ENCODE measurements at places on chromosomes 11 and 22.

DNA sequence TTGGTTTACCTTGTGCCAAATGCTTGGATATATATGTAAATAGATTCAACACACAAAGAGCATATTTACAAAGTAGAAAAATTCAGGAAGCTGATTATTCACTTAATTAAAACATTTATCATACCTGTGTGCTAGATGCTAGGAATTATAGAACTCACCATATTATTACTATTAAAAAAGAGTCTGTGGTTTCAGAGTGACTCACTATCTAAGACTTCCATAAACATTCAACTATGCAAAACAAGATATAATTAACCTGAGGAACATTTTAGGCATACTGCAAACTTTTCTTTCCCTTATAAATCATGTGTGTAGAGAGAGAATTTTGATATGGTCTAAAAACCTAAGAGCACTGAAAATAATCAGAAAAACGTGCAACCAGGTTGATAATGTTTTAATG, 27.3 kb downstream of the CTSC start:
- peak; percentile 63 for DNase-seq

GRCh38 chr11:133552938-133553337, 20.6 kb upstream of the OPCML start:
- DNase-seq = no peak

DNA sequence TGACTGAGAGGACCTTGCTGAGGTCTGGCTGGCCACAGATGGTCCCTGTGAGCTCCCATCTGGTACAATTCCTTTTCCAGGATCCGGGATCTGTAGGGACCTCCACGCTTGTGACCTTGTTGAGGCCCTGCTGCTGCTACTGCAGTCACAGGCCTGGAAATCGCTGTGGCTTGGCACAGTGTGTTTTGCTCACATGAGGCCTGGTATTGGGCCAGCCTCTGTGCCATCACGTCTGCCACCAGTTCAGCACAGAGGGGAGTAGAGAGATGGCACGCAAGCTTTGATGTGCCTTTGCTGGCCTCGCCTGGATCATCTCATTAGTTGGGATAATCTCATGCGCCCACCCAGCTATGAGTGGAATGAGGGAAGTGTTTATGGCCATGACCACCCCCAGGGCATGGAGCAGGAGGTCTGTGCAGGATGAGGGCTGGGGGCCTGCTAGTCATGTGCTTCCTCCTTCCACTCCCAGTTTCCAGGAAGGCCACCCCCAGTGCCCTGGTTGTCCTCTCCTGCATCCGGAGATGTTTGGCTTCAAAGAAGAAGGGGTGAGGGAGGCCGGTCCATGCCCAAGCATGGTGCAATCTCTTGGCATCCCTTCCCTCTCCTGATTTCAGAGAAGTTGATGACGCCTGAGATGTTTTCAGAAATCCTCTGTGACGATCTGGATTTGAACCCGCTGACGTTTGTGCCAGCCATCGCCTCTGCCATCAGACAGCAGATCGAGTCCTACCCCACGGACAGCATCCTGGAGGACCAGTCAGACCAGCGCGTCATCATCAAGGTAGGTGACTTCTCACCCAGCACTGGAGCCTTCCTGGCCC, 22.4 kb downstream of the DERL3 start:
- no peak for DNase-seq

GRCh38 chr11:95450547-95451123, 219.6 kb upstream of the SESN3 start:
- DNase-seq = peak; percentile 38

DNA sequence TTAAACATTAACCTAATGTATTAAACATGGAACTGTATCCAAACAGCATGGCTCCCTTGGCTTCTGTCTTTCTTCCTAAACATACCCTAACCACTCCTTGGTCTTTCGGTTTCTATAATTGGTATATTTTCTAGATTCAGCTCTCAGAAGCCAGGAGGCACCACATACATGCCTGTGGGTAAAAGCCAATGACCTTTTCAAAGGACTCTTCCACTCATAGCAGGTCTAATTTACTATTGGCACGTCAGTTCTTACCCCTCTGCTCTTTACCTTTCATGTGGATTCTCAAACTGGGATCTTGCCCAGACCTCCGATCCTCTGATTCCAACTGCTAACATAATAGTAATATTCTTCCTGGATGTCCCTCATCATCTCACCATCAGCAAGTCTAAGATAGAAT, 835.1 kb downstream of the NTM start:
- peak; percentile 6 for DNase-seq

GRCh38 chr11:121336279-121336937, 43.8 kb downstream of the SC5D start:
- DNase-seq = no peak

GRCh38 chr11:66176650-66177049, 91.8 kb upstream of the RAB1B start:
- DNase-seq = no peak

- DNase-seq = no peak
Observed at GRCh38 chr22:25357132-25357455, 137.7 kb downstream of the CRYBB2 start.

DNA sequence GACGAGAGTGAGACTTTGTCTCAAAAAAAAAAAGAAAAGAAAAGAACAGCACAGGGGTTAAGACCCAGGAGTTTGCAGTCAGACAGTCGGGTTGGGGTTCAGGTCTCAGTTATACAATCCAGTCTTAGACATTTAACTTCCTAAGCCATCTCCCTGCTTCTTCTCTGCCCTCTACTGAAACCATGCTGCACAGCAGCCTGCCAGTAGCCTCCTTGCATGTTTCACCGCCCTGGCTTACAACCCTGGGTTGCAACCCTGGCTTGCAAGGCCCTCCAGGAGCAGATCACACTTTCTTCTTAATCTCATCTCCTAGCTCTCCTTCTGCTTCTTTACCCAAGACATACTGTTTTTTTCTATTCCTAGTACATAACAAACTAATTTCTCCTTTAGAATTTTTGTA, 5.9 kb upstream of the B3GAT3 start:
- DNase-seq = no peak

GRCh38 chr11:101442171-101442570, 141.6 kb downstream of the TRPC6 start:
- peak; percentile 61 for DNase-seq

DNA sequence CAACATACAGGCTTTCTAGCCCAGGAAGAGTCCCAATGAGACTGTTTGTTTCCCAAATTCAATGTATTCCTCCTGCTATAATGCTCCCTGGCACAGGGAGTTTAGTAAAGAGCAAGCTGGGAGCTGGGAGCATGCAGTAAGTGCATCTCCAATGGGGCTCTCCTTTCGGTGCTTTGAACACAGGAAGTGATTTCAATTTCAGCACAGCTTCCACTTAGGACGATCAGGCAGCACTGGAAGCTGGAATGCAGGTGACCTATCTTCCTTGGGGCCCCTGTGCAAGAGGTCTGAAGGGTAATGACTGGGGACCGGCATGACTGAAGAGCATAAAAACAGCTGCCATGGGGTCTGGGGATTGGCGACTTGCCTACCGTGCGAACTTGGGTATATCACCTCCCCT, 76.0 kb downstream of the LARGE1 start:
- no peak for DNase-seq

DNA sequence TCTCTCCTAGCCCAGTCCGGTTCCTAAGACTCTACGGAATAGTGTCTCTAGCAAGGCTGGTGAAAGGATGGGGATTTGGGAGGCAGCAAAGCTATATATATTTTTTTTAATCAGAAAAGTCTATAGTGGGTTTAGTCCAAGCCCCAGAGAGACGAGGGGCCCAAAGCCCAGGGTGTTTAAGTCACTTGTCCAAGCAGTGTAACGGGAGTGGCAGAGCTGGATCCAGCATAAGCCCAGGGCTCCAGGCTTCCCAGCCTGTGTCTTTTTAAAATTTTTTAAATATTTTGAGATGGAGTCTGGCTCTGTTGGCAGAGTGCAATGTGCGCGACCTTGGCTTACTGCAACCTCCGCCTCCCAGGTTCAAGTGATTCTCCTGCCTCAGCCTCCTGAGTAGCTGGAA, 6.8 kb downstream of the GRIK4 start:
- DNase-seq = no peak

DNA sequence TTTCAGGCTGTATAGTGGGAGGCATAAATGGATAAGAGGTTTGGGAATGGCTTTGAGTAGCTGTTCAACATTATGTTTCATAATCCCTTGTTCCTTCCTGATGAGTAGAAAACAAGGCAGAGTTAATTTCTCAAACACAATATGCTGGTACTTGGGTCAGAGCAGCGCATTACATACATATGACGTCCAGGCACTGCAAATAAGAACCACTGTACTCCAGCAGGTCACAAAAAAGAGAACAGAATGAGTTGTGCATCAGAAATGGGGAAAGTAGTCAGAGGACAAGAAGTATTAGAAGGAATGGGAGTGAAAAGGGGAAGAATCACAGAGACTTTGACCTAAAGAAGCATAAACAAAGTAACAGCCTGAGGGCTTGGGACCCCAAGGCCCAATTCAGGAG, 44.0 kb upstream of the RDX start:
- DNase-seq = no peak
